ENCODE measurements at places on chromosomes 5 and 9.

- H3K27ac ChIP-seq: no peak overlapping the region
- H3K4me1 ChIP-seq: no peaks in the 10 kb centered on the region
- no peak for DNase-seq
- no peaks in the 10 kb centered on the region for H3K36me3 ChIP-seq
- no peaks in the 10 kb centered on the region for H3K27me3 ChIP-seq
- no peak overlapping the region for H3K4me3 ChIP-seq
These were observed 12.9 kb upstream of the ERBIN start for GRCh38 chr5:65913519-65913918.

- H3K36me3 ChIP-seq: no peaks in the 10 kb centered on the region
- no peaks in the 10 kb centered on the region for H3K4me1 ChIP-seq
- no peak overlapping the region for H3K4me3 ChIP-seq
- no peaks in the 10 kb centered on the region for H3K27me3 ChIP-seq
- H3K27ac ChIP-seq: no peak overlapping the region
- DNase-seq: no peak
These were observed 673.4 kb downstream of the DTWD2 start for GRCh38 chr5:118314931-118315330.

- no peaks in the 10 kb centered on the region for H3K27me3 ChIP-seq
- H3K27ac ChIP-seq: no peak overlapping the region
- H3K4me1 ChIP-seq: no peaks in the 10 kb centered on the region
- no peak for DNase-seq
These were observed 26.8 kb downstream of the ANP32B start for GRCh38 chr9:98009936-98010335.

- no peak overlapping the region for H3K4me3 ChIP-seq
- H3K27me3 ChIP-seq: peaks cover 5% of the 10 kb centered on the region
- H3K36me3 ChIP-seq: no peaks in the 10 kb centered on the region
- no peak for DNase-seq
- H3K27ac ChIP-seq: no peak overlapping the region
- H3K4me1 ChIP-seq: no peaks in the 10 kb centered on the region
These were observed 319.5 kb downstream of the ARHGEF28 start for GRCh38 chr5:73945505-73945904.

DNA sequence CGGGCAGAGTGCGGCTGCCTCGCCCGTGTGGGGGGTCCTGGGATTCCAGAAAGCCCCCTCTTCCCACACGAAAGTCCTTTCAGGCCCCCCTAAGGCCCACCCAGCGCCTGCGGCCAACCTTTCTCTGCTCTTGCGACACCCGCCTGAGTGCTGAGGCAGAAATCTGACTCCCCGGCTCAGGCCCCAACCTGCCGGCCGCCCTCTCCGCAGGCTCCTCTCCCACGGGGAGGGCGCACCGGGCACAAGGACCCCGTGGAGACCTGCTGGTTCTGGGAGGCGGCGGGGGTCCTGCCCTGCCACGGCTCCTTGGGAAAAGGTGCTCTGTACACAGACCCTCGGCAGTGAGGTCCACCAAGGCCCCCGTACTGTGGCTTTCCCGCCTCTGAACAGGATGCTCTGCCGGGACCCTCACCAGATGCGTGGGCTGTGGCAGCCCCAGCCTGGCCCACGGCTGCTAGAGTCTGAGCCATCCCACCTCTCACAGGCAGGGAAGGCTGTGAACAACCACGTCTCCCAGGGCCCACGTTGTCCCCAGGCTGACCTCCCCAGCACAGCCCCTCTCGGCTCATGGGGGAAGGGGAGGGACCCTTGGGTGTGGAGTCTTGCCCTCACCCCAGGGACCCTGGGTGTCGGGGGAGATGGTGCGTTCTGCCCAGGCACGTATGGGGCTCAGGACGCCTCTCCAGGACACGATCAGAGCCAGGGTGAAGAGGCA is 41.5 kb upstream of the EGFL7 start:
- no peaks in the 10 kb centered on the region for H3K36me3 ChIP-seq
- peaks cover 22% of the 10 kb centered on the region for H3K4me1 ChIP-seq
- peaks cover 4% of the 10 kb centered on the region for H3K27me3 ChIP-seq
- no peak overlapping the region for H3K27ac ChIP-seq
- no peak overlapping the region for H3K4me3 ChIP-seq

- no peak overlapping the region for H3K27ac ChIP-seq
- no peak for DNase-seq
- no peaks in the 10 kb centered on the region for H3K27me3 ChIP-seq
- no peaks in the 10 kb centered on the region for H3K36me3 ChIP-seq
- H3K4me3 ChIP-seq: no peak overlapping the region
- peaks cover 3% of the 10 kb centered on the region for H3K4me1 ChIP-seq
These were observed 157.4 kb upstream of the OTULINL start for GRCh38 chr5:14424011-14424685.

- H3K36me3 ChIP-seq: peaks cover 2% of the 10 kb centered on the region
- H3K27me3 ChIP-seq: no peaks in the 10 kb centered on the region
- DNase-seq: no peak
- no peaks in the 10 kb centered on the region for H3K4me1 ChIP-seq
- H3K4me3 ChIP-seq: no peak overlapping the region
- H3K27ac ChIP-seq: no peak overlapping the region
These were observed 51.9 kb upstream of the TBC1D9B start for GRCh38 chr5:179959641-179960040.

GRCh38 chr9:99964336-99964735 is 57.9 kb downstream of the STX17 start:
- no peak overlapping the region for H3K4me3 ChIP-seq
- no peak overlapping the region for H3K27ac ChIP-seq
- H3K36me3 ChIP-seq: peaks cover 64% of the 10 kb centered on the region
- no peaks in the 10 kb centered on the region for H3K4me1 ChIP-seq
- H3K27me3 ChIP-seq: no peaks in the 10 kb centered on the region

DNA sequence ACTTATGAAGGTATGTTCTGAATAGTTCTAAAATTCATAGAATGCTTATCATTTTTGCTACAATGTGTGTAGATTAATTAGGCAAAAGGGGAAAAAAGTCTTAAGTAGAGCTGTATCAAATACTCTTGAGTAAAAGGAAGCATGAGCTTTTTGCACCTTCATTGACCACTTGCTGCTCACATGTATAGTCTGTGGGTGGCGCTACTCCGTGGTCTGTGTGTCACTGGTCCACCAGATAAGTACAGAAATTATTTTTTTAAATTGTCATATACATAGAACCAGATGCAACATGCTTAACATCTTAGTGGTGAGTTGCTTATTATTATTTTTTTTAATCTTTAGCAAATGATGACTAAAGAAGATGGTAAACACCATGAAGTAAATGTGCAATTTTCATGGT is 130.2 kb downstream of the MAN2A1 start:
- no peaks in the 10 kb centered on the region for H3K4me1 ChIP-seq
- DNase-seq: no peak
- no peak overlapping the region for H3K4me3 ChIP-seq
- no peak overlapping the region for H3K27ac ChIP-seq
- no peaks in the 10 kb centered on the region for H3K27me3 ChIP-seq
- H3K36me3 ChIP-seq: peaks cover 57% of the 10 kb centered on the region

GRCh38 chr5:142748132-142748531 is 22.0 kb upstream of the ARHGAP26 start:
- H3K27me3 ChIP-seq: no peaks in the 10 kb centered on the region
- H3K27ac ChIP-seq: no peak overlapping the region
- DNase-seq: no peak

Measured in CD4-positive, alpha-beta T cell (primary cell).